ENCODE measurements at places on chromosomes 1 and 21. TPM values are rescaled to one million over a fixed set of nuclear protein-coding genes. Genes with fewer than 3 reads are reported as not detected.

Gene DLGAP3
- 0.05 TPM for total RNA-seq

DNA sequence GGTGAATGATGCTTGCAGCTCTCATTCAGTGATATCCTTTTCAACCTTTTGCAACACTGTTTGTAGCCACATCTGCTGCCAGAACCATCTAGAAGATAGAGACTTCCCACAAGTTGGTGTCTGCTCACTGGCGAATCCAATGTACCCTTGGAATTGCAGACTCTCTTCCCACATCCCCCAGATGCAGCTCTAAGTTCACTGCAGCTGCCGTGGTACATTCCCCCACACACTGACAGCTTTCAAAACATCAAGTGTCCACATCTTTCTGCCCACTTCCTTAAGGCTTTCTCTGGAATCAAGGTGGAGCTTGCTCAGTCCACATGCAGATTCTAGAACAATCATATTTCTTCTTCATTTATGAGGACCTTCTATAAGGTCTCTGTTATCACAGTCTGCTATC, 99.2 kb downstream of the PLPPR4 start:
- no peak for DNase-seq

Gene ITGB2
- total RNA-seq: 0.10 TPM

Gene CD48
- 0.05 TPM for total RNA-seq
